Stimulated activated CD8-positive, alpha-beta memory T cell treated with anti-CD3 and anti-CD28 coated beads, Interleukin-12 subunit alpha, Interleukin-12 subunit beta, amount 100 ng/mL, for 4 hours (primary cell): ENCODE measurements at places on chromosomes 16 and 17.
A peak's percentile ranks its signal among the peaks of the same experiment; 100 is the strongest.

- DNase-seq: no peak
Measured at GRCh38 chr17:61201211-61201610, 198.4 kb upstream of the TBX2 start.

DNA sequence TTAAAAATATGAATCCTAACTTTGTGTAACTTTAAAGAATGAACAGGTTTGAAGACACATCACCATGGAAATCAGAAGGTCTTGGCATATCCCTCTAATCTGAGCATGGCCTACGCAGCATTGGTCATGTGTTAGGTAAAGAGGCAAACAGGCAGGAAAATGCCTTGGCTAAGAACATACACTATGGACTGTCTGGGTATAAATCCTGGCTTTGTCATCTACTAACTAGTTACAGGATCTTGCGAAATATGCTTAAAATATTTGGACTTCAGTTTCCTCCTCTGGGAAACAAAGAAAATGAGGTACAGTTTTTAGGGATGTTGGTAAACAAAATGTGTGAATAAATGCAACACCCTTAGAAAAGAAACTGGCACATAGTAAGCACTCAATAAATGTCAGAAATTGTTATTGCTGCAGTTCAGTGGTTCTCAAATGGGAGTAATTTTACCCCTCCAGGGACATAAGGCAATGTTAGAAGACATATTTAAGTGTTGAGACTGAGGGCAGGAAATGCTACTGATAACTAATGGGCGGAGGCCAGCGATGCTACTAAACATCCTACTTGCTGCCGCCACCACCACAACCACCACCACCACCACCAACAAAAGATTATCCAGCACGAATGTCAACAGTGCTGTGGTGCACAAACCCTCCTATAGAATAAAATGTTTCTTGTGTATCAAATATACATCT, 770.8 kb upstream of the SOX9 start:
- DNase-seq: no peak

DNA sequence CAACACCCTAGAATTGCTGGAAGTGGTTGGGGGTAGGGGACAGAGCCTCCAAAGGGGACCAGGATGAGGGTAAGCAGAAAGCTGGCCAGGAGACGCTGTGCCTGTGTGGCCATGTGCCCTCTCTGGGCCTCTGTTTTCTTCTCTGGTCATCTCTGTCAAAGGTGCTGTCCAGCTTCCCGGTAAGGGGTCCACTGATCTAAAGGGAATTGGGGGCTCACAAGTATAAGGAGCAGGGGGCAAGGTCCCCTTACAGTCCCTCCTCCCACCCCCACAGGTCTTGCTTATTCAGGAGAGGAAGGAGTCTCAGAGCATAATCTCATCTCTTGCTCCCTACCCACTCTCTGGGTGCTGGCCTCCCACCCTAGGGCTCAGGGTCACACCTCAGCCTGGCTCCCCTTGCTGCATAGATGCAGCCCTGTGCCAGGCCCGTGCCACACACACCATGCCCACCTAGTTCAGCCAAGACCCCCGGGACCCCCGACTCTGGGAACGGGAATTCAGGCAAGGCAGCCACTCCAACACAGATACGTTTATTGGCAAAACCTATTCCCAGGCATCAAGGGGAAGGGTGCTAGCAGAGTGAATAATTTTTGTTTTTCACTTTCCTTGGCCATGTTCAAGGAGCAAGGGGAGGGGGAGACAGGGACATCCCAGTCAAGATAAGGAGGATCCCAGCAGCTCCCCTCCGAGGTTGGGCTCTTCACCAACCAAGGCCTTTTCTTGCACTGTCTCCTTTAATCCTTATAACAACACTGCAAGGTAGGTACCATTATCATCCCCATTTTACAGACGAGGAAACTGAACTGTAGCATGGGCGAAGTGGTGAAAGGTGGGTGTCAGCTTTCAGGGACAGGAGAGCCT, 19.8 kb downstream of the SLC4A1 start:
- DNase-seq: no peak

DNA sequence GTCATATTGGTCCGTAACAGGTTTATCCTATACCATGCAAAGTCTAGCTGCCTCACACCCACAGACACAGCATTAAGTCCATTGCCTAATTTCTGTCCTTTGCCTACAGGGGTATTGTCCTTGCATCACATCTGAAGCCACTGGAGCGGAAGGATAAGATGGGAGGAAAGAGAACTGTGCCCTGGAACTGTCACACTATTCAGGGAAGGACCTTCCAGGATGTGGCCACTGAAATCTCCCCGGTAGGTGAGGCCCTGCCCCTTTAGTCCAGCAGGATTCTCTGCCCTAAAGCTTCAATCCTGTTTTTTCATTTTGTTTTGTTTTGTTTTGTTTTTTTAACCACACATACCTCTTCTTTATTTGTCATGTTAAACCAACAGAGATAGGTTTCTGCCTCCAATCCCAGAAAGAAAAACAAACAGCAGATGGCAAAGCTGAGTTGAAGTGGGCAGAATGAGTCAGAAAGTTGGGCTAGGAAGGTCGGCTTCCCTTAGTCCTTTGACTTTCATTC, 2.2 kb upstream of the EFTUD2 start:
- DNase-seq: no peak

GRCh38 chr17:34726536-34727384, 147.4 kb downstream of the TMEM132E start:
- DNase-seq: no peak

DNA sequence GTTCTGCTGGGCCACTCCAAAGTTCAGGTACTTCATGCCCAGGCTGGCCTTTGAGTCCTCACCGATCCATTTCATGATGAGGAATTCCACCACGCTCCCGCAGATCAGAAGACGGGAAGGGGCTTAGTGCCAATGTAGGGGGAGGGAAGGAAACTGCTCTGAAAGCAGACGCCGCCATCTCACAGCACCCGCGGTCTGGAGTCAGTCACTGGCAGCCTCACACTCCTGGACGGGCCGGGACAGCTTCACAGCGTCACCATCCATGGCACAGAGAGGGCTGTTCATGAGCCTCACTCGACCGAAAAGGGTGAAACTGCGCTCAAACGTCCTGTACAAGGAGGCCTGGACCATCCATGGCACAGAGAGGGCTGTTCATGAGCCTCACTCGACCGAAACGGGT, 62.0 kb downstream of the RPH3AL start:
- no peak for DNase-seq

- no peak for DNase-seq
Measured at GRCh38 chr17:13917634-13918033, 151.7 kb upstream of the COX10 start.

DNA sequence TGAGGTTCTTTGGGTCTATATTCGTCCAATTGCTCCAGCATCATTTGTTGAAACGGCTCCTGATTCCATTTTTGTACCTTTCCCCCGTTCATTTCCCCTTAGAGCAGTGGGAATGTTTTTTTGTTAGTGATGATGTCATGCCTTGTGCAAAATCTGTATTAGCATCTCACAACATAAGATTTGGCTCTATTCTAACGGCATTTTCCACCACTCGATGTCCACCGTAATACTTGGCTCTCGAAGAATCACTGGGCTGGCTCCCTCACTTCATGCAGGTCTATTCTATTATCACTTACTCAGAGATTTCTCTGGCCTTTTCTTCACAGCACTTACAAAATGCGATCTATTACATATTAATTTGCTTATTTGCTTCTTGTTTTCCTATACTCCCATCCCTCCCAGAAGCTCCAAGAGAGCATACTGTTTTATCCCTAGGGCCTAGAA, 571 bp upstream of the NME1 start:
- no peak for DNase-seq

- no peak for DNase-seq
Measured at GRCh38 chr16:715477-716199, 720 bp downstream of the METRN start.

GRCh38 chr17:29575511-29576213, 7.2 kb downstream of the TP53I13 start:
- DNase-seq: no peak

DNA sequence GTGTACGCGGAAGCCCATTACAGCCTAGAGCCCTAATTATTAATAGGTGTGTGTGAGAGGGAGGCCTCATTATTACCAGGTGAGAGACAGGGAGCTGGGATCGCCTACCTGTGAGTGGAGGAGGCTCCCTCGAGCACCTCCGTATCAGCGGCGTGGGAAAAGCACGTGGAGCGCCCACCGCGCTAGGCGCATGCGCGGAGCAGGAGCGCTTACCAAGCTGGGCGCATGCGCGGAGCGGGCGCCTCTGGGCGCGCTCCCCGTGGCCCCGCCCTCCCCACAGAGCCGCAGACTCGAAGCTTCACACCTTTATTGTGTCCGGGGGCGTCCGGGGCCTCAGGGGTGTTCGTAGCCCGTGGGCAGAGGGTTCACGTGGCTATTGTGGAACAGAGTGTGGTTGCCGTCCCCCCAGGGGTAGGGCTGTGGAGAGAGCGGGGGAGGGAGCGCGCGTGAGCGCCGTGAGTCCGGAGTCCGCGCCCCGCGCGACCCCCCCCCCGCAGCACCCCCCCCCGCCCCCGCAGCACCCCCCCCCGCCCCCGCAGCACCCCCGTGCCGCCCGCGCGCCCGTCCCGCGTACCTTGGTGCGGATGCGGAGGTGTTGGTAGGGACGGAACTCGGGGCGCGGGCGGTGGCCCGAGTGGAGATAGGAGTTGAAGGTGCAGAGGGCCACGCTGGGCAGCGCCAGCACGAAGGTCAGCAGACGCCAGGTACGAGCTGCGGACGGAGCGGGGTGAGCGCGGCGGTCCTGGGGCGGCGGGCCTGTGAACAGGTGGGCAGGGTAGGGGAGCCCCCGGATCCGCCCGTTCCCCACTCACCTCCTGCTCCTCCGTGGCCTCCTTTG, 500 bp downstream of the COX6A2 start:
- DNase-seq: peak; percentile 75

GRCh38 chr16:72844225-72844920, 203.6 kb downstream of the ZFHX3 start:
- no peak for DNase-seq

DNA sequence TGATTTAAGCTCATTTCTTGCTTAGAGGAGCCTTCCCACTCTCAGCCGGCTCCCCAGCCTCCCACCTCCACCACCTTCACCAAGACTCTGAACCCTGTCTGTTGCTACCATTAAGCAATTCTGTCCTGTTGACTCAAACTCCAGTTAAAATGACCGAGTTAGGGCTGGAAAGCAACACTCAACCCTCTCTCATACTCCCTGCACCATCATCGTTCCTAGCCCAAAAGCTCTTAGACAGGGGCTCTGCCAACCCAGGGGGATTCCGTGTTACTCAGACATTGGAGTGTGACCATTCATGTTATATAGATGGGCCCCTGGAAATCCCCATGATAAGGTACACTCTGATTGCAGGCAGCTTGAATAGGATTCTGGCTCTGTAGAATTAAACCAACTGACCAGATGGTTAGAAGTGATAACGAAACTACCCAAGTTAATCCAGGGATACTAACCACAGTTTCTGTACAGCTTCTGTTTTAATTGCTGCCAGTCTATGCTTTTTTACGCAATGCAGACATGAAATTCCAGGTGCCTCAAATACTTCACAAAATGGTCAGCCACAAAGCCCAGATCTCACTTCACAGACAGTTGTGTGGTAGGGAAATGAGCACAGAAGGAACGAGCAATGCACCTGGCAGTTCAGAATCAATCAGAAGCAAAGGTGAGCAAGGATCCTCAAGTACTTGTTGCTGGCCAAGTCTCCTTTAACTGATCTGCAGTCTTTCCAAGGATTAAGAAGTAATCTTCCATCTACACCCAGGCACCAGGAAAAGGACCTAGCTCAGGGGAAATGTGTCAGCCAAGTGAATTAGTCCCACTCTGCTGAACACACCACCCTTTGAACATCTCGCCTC, 2.1 kb downstream of the SSTR2 start:
- no peak for DNase-seq

- no peak for DNase-seq
Measured at GRCh38 chr16:56684256-56684925, 2.1 kb downstream of the MT1X start.

- DNase-seq: no peak
Measured at GRCh38 chr17:46818929-46819859, 702 bp upstream of the WNT3 start.

GRCh38 chr17:33016920-33017319, 25.3 kb downstream of the SPACA3 start:
- DNase-seq: no peak

DNA sequence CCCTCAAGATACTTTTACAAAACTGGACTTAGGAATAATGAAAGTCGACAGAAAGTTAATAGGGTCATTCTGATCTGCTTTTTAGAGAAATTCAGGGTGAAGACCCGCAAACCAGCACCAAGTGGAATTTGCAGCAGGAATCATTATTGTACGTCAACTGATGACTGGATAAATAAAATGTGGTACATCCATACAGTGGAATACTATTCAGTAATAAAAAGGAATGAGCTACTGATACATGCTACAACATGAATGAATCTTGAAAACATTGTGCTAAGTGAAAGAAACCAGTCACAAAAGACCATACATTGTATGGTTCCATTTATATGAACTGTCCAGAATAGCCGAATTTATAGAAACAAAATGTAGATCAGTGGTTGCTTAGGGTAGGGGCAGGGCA, 83.1 kb downstream of the GNAO1 start:
- DNase-seq: no peak

- no peak for DNase-seq
Measured at GRCh38 chr17:80668375-80669148, 123.9 kb downstream of the RPTOR start.

DNA sequence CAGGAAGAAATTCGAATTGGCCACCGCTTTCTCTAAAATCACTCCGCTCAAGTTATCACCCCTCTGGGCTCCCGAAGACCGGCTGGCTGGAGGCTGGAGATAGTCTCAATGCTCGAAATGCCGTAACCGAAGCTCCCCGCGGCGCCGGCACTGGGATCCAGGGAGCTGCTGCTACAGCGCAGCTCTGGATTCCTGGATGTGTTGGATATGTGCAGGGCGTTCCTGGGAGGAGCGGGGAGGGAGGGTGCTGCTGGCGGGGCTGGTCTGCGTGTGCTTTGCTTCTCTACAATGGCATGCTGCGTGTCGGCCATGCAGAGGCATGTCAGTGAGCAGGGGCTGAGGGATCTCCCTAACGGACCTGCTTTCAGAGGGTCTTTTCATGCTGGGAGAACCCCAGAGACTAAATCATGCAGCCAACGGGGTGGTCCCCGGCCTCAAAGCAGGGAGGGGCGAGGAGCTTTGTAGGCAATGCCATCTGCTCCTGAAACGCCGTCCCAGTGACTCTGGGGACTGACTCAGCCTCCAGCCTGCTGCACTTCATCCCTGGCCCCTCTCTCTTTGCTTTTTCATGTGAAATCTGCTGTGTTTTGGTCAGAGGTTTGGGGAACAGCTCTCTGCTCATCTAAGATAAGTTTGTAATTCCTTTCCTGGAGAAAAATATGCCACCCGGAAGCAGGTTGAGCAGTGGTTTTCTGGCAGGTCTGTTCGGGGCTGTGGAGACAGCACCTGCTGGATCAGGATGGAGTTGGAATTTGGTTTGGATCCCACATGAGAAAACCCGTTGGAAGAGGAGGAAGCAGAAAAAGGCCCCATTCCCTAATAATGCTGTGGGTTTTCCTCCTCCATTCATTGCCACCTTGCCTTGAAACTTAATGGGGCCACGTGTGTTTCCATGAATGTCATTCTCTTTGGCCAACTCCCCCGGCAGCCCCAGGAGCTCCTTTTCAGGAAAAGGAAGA, 311.4 kb downstream of the SEC14L1 start:
- DNase-seq: no peak

DNA sequence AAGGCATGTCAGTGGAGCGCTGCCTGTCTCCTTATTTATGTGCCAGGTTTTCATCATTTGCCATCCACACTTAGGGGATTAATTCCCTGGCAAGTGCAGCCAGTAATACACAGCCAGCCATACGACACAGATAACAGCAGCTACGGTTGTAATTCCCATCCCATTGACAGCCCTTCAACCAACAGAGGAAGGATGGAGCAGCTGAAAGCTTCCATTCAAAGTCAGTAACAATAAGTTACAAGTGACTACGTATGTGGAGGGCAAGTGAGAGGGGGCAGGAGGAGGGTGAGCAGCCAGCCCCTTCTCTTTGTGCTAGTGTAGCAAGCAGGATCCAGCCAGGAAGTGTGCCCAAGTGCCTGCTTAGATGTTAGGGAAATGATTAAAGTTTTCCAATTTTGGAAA, 53.8 kb upstream of the LYRM9 start:
- DNase-seq: no peak
